Stimulated activated CD4-positive, alpha-beta T cell treated with anti-CD3 and anti-CD28 coated beads, TNF-alpha, amount 100 ng/mL, for 4 hours (primary cell): ENCODE measurements at places on chromosomes 3 and 15.
A peak's percentile ranks its signal among the peaks of the same experiment; 100 is the strongest.

GRCh38 chr15:74851960-74852359 lies 9.0 kb upstream of the ULK3 start:
- no peak for DNase-seq

DNA sequence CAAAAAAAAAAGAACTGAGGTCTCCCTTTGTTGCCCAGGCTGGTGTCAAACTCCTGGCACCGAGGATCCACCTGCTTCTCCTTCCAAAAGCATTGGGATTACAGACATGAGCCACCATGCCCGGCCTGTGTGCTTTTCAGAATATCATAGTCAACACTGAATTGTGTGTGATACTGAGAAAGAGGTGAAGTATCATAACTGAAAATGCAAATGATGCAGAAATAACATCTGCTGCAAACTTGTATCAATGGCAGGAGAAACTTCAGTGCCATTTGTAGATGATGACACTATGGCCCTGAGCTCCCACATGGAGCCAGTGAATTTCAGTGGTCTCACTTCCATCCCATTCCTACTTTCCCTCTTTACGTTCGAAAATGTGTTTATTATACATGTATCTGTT lies 21.9 kb downstream of the IL12A start:
- DNase-seq, result no peak

- no peak for DNase-seq
These were observed 30.8 kb upstream of the ZBTB38 start for GRCh38 chr3:141337523-141337854.

GRCh38 chr3:109803274-109803673 lies 465.9 kb upstream of the DPPA4 start:
- DNase-seq, result no peak

DNA sequence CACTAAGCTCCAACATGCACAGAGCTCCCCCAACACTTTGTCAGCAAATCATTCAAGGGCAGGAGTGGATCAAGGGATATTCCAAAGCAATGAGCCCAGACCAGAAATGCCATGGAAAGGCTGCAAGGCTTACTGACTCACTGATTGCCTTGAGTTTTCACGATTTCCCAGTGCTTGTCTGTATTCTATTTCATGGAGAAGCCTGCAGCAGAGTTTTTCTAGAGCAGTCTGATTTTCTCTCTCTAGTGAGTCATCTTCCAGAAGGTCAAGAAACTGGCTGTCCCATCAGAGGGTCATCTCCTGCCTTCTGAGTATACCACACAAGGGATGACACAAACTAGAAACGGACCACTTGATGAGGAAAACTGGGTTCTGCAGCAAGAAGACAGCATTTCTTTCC lies 16.5 kb downstream of the LMCD1 start:
- no peak for DNase-seq

DNA sequence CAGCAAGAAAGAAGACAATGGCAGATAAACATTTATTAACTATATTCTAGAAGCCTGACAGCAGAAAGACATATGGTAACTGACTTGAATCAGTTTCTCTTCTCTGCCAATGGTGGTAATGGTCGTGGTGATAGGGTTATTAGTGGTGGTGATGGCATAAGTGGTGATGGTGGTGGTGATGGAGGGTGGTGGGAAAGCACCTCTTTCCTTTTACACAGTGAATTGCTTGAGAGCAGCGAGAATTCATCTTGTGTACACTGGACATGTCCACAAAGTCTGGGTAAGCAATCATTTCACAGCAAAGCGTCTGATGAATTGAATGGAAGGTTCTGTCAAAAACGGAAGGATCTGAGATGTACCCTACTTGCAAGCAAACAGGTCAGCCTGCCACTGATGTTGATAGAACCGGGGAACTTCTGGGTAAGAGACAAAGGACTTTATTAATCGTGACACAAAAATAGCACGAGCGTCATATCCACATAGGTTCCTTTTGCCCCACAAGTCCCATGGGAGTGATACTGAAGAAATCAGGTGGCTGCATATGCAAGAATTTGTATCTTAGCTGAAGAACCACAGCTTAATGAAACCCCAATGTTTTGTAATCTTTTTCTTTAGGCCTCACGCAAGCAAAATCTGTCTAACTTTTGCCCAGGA lies 23.5 kb upstream of the TBC1D5 start:
- DNase-seq, result no peak

GRCh38 chr3:125694761-125695294 lies 99.5 kb upstream of the OSBPL11 start:
- DNase-seq, result no peak

GRCh38 chr3:160607826-160608225 lies 42.5 kb upstream of the KPNA4 start:
- DNase-seq, result no peak

GRCh38 chr3:131898346-131898745 lies 136.5 kb downstream of the CPNE4 start:
- DNase-seq, result no peak

- DNase-seq, result no peak
These were observed 499.8 kb downstream of the FOXP1 start for GRCh38 chr3:71083726-71084131.

DNA sequence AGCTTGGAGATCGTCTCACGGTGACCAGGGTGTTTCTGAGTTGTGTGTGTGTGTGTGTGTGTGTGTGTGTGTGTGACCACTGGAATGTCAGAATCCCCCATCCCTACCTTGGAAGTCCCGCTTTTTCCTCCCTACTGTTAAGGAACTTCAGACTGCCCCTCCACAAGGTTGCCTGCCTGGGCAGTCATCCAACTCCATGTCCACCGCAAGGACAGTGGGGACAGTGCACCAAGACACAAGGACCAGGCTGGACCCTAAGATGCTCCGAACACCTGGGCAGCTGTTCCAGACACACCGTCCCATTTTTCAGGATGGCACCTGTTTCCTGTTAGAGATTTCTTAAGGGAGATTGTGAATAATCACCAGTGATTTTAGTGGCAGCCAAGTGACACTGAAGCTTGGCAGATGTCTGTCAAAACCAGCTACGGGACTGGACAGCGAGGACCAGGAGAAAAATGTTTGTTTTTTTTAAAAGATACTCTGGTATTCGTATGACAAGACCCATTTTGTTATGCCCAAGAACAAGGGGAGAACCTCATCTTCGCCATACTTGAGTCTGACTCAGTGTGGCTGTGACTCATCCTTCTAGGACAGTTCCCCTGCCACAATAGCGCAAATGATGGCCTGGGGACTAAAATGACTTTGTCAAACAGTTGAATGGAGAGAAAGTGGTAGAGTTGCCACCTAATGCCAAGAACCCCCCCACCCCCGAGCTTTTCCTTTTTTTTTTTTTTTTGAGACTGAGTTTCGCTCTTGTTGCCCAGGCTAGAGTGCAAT lies 15.5 kb downstream of the PAQR9 start:
- no peak for DNase-seq

DNA sequence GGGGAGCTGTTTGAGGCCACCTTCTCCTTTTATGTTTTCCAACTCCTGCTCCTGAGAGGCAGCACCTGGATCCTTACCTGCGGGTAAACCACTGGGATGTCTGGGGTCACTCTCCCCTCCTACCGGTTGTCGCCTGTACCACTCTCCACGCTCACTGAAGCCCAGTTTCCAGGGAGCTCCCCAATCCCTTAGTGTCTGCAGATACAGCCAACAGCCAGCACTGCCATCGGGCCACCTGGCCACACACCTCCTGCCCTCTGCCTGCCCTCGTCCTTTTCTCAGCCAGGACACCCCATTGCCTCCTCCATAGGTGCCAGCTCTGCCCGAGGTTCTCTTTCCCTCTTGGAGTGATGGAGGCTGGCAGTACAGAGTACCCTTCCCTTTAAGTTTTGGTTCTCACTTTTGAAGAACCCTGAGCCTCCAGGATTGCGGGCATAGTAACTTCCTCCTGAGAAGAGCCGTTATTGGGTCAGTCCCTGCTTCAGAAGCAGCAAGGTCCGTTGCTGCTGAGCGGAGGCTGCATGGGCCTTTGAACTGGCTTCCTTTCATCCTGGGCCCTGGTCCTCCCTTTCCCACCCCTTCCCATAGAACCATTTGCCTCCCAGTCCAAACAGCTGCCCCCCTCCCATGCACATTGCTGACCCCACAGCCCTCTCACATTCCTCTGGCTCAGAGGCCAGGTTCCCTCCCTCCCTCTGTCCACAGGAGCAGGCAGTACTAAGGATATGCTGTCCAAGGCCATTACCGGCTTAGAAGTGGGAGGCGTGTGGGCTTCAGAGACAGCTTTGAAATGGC lies 30.9 kb downstream of the ARNT2 start:
- DNase-seq, result no peak

- DNase-seq, result no peak
These were observed 3.6 kb upstream of the GNB4 start for GRCh38 chr3:179454887-179455286.

DNA sequence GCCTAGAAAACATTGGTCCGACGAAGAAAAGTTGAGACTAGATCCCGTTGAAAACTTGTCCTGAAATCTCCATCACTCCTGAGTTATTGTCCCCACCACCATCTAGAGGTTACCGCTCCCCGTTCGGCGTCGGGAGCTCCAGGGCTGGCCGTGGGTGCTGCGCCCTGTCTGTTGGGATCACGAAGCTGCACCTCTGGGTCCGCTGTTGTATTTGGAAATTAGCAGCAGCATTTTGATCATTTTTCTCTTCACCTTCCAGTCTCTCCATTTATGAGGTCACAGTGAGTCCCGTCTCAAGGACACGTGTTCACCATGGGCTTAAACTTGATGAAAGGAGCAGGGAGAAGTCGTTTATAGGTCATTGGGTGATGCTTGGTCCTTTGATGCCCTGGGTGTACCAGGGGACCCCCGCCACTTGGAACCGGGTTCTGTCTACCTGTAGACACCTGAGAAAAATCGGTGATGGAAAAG lies 565 bp downstream of the MANF start:
- no peak for DNase-seq

DNA sequence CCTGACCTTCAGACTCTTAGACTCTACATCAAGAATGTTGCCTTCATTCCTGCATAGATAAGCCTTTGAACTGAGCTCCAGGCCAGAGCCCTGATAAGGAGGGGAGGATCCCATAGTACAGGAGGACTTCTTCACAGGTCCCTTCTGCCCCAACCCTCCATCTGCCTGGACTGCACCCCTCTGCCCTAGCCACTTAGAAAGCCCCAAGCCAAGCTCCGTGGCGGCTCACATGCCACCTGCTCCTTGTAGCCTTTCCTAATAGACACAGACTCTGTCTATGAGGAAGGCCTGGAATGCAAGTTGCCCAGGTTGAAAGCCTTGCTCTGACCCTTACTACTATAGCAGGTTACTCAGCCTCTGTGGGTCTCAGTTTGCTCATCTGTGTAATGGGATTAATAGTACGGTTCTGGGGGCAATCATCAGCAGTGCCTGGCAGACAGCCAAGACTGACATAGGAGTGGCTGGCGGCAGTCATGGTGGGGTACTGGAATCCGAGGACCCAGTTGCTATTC lies 11.6 kb downstream of the PCSK6 start:
- no peak for DNase-seq

DNA sequence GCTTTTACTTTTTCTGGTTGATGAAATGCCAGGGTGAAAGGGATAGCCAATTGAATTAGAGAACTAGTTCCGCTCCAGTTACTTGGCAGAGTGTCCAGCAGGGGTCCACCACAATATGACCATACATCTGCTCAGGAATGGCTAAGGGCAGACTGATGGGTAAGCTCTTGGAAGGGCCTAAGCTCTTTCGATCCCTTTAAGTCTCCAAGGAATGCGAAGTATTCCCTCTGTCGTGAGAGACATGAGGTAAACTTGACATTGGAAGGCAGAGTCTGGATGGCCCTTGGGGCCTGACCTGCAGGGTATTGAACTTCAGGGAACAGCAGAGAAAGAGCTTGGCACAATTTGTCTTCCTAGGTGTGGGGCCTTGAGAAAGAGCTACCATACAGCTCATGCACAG lies 805.8 kb downstream of the PLOD2 start:
- no peak for DNase-seq

DNA sequence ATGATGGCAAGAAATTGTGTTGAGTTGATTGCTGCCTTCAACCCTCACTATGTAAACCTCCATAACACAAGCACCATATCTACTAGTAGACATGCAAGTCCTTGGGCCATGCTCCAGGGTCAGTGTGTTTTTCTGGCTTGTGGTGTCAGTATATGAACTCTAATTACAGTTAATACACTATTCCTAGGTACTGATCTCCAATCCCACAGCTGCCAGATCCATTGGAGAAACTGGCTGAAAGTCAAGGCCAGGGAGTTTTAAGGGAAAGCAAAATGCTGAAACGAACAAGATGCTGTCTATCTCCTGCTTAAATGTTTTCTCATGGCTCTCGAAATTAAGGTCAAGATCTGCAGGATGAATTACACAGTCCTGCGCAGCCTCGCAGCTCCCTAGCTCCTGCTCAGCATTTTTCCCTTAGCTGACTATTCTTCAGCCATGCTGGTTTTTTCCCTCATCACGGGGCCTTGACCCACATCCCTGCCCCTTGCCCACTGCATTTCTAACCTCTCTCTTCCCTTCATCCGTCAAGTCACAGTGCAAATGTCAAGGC lies 425.0 kb upstream of the ADAMTS9 start:
- no peak for DNase-seq

DNA sequence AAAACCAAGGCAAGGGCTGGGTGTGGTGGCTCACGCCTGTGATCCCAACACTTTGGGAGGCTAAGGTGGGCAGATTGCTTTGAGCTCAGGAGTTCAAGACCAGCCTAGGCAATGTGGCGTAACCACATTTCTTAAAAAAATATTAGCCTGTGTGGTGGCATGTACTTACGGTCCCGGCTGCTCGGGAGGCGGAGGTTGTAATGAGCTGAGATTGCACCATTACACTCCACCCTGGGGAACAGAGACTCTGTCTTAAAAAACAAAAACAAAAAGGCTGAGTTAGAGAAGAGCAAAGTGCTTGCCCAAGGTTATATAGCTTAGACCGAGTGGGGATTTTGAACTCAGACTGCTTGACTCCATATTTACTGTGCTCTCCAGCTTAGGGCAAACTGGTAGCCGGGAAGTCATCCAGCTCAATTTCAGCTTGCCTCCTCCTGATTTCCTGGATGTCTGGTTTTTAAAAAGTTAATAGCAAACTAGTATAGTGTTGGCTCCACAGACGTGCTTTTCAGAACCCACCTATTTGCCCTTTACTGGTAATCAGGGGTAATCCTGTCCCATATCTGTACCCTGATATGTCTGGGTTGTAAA lies 138.9 kb downstream of the CACNA1D start:
- no peak for DNase-seq

DNA sequence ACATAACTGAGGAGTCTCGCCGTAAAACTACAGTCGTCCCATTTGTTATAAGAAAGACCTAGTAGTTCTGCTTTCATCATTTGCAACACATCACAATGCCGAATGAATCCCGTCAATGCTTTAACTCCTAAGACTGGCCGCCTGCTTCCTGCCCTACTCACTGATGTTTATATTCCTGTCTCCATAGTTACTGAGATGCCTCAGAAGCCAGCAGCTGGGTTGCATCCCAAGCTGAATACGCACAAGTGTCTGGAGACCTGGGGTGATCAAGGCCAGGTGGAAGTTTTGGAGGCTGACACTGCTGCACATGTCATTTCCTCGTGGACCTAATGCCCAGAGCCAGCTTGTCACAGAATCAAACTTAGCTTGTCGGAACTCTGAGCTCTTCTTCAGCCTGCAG lies 95.2 kb upstream of the UBE2E1 start:
- no peak for DNase-seq

GRCh38 chr3:126134219-126134975 lies 46.0 kb downstream of the ALDH1L1 start:
- peak; percentile 8 for DNase-seq

GRCh38 chr3:149473357-149474249 lies 894 bp upstream of the TM4SF4 start:
- DNase-seq, result no peak
